ENCODE measurements at places on chromosomes 1 and 21.

DNA sequence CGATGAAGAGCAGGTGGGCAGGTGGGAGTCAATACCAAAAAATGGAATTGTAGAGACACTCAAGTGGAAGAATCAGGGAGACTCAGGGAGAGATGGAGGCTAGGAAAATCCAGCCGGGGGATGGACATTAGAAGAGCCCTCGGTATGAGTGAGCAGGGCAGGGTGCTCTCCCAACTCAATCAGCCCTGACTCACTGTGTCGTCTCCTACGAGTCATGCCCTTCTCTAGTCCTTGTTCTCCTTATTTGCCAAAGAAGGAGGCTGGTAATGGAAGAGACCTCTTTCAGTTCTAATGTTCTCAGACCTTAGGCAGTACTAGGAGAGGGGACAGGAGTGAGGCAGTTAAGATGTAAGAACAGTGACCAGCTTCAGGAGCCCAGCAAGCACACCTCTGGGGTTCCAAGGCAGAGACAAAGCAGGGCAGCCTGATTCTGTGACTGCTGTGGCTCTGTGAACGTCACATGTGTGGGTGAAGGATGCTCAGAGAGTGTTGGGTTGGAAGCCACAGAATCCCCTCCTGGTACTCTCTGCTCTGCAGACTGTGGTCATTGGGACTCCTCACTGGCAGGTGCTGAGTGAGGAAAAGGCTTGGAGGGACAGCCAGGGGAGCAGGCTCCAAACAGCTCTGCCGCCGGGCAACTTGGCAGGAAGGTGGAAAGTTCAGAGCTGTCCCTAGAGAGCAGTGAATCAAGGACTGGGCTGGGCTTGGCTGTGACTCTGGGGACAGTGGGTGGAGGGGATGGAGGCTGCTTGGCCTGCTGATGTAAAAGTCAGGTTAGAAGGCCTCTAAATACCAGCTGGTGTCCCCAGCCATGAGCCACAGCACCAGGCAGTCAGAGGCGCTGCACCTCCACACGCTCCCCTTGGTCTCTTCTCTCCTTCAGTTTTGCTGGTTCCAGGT, 11.1 kb upstream of the GJA5 start:
- DNase-seq: no peak

DNA sequence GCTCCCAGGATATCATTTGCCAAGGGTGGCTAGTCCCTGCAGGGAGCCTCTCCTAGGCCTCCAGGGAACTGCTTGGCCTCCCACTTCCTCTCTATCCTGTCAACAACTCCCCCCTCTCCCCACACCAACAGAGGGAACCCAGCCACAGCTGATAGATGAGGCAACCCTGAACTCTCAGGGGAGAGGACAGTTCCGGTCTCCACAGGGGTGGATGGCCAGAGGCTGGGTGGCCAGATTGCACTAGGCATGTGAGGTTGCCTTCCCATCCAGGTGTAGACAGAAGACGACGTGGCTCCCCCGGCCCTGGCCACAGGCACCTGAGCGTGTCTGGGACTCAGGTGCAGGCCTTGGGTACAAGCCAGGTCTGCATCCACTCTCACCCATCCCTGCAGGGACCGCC, 53.3 kb downstream of the TOR1AIP2 start:
- DNase-seq: peak; percentile 17

DNA sequence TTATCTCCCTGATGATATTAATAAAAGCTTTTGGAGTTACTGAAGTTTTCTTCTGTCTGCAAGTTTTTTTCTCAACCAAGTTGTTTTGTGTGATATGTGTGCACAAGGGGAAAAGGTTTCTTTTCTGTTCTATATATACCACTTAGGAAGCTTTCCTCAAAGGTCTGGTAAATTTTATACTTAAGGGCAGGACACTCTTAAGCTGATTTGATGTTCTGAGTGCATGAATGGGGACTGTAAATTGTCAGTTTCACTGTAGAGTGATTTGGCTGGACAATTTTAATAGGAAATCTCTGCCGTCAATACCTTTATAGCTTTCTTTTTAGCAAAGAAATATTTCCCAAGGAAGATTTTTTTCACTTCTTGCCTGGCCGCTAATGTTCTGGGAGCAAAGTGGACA, 354.7 kb downstream of the TGFB2 start:
- no peak for DNase-seq

GRCh38 chr1:43121256-43121900, 50.7 kb downstream of the EBNA1BP2 start:
- DNase-seq: no peak

- DNase-seq: no peak
Measured at GRCh38 chr1:108053270-108054013, 88.5 kb upstream of the VAV3 start.

- DNase-seq: no peak
Measured at GRCh38 chr1:57600424-57600823, 176.6 kb upstream of the DAB1 start.

- DNase-seq: peak; percentile 23
Measured at GRCh38 chr1:94783342-94784189, 36.6 kb upstream of the SLC44A3 start.

GRCh38 chr1:213871179-213871578, 116.6 kb upstream of the PROX1 start:
- no peak for DNase-seq

GRCh38 chr1:7519861-7520395, 251.2 kb upstream of the VAMP3 start:
- no peak for DNase-seq

DNA sequence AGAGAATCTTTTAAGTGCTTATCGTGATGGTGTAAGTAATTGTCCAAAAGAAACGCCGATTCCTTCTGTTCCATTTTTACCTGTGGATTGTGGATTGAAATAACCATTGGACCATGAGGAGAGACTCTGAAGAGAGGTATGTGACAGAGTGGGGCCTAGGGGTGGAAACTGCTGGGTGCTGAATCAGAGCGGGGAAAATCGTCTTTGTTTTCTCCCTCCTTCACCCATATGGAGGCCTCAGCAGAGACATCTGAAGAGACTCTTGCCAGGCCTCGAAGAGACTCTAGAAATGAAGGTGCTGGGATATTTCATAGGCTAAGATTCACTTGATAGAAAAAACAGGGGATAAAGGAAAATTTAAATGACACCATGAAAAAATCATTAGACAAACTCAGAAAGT, 1327.0 kb downstream of the BRINP3 start:
- no peak for DNase-seq

DNA sequence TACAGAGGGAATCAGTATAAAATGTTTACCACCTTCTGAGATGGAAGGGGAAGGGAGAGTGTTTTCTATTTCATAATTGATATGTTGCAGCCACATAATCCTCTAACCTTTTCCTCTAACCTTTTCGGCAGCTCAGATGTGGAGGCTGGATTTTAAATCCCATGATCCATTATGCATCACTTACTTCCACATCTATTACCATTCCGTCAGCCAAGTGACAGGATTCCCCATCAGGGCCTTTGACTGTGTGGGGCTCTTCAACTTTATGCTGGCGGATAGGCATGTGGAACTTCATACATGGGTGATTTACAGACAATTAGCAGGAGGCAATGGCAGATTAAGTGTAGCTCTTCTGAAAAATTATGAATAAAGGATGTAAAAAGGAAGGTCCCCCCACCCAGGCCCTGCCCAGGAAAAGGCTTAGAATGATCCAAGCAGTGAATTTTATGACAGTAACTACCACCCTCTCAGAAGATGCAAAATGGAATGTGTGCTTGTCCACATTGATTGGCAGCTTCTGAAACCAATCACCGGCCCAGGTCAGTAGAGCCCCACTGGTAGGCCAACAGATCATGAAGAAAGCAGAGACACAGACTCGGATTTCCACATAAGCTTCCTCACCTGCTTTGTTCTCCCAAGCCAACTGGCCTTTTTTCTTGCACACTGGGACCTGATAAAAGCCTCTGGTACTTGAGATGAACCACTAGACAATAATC, 147.0 kb downstream of the ST6GALNAC5 start:
- DNase-seq: no peak

DNA sequence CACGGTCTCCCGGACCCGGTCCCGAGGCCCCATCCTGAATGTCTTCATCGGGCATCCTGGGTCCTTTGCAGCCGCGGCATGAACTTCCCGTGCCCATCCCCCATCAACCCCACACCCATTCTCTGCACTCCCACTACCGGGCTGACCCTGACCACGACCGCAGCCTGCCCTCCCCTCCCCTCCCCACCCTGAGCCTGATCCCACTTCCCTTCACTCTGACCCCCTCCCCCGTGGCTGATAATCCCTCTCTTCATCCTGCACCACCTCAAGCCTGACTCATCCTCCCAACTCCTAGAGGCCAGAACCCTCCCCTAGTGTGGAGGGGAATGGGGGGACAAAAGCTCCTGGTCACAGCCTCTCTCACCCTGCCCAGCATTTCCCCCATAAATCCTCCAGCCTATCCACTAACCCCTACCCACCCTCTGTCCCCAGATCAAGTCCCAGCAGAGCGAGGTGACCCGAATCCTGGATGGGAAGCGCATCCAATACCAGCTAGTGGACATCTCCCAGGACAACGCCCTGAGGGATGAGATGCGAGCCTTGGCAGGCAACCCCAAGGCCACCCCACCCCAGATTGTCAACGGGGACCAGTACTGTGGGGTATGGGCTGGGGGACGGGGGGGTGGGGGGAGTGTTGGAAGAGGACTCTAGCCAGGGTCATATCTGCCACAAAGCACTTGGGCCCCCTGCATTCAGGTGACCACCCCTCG, 602 bp downstream of the SH3BGRL3 start:
- no peak for DNase-seq

- no peak for DNase-seq
Measured at GRCh38 chr21:37082375-37082774, 9.3 kb downstream of the TTC3 start.
